Prostate gland (tissue), 2 donors: ENCODE measurements at places on chromosomes 4 and X. TPM values are rescaled to one million over a fixed set of nuclear protein-coding genes. Genes with fewer than 3 reads are reported as not detected.

DNA sequence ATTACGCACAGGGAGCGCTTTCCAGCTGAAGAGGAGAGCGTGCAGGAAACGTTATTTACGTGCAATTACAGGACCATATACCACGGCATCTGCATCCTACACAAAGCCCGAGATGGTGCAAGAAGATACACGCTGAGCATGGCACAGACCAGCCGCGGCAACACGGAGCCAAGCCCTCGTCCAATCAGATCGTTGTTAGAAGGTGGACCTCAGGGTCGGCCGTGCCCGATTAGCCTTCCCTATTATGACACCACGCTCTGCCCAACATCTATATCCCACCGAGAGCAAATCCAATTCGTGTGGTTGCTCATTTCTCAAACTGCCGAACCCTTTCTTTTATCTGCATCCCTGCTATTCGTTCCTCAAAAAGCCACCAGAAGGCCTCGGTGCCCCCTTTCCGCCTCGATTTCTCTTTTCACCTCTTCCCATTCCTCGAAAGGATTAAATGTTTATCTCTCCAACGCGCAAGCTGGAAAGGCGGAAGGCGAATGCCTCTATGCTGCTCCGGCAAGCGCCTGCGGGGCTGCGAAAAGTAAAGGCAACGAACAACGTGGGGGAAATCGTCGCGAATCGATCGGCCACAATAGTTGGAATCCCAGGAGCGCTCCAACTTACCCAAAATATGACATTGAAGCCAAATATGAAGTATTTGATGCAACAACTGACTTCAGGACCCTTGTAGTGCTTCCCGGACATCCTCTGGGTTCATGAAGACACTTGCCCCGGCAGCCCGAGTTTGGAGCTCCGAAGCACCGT is 702 bp downstream of the TSPAN5 start:
- no peak for DNase-seq

DNA sequence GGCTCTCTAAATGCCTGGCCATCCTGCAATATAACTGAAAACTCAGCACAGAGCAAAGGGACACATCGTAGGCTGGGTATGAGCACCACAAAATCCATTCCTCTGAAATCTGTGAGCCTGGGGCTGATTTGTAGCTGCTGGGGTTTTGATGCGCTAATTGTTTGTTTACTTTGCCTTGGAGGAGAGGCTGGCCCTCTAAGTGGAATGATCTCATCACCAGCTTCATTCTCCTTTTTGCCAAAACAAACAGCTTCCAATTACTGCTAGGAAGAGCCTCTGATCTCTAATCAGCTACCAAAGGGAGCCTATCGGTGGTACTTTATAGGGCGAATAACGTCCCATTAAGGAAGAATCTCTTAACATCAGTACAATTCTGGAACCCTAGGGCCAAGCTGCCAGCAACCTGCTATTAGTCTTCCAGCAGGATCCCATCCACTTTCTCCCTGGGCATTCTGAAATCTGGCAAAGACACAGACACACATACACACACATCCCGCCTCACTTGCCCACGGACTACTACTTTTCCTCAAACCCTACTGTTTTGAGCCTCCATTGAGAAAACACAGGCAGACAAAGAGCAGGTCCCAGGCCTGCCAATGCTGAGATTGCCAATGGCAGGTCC is 5.8 kb downstream of the ANOS1 start:
- no peak for DNase-seq

Gene TCP11X2
- total RNA-seq = not detected

Gene P2RY8
- 0.59 TPM for total RNA-seq

Gene KLHL13
- total RNA-seq = 10.7 TPM
